Psoas muscle (tissue), 8 donors: ENCODE measurements at places on chromosomes 6 and 20. TPM values are rescaled to one million over a fixed set of nuclear protein-coding genes. Genes with fewer than 3 reads are reported as not detected.

The TCF15 gene
- total RNA-seq = 10.6 TPM

The ENPP1 gene
- 1.7 TPM for total RNA-seq

The TCFL5 gene
- total RNA-seq = 3.6 TPM

The OPRM1 gene
- not detected for total RNA-seq

The HLA-DRA gene
- 90.0 TPM for total RNA-seq

The ZBTB12 gene
- total RNA-seq = 1.1 TPM

The NFATC2 gene
- 3.1 TPM for total RNA-seq

The RSPO4 gene
- total RNA-seq = 0.13 TPM

The PRKN gene
- 19.5 TPM for total RNA-seq

The ACTL10 gene
- total RNA-seq = 0.42 TPM

DNA sequence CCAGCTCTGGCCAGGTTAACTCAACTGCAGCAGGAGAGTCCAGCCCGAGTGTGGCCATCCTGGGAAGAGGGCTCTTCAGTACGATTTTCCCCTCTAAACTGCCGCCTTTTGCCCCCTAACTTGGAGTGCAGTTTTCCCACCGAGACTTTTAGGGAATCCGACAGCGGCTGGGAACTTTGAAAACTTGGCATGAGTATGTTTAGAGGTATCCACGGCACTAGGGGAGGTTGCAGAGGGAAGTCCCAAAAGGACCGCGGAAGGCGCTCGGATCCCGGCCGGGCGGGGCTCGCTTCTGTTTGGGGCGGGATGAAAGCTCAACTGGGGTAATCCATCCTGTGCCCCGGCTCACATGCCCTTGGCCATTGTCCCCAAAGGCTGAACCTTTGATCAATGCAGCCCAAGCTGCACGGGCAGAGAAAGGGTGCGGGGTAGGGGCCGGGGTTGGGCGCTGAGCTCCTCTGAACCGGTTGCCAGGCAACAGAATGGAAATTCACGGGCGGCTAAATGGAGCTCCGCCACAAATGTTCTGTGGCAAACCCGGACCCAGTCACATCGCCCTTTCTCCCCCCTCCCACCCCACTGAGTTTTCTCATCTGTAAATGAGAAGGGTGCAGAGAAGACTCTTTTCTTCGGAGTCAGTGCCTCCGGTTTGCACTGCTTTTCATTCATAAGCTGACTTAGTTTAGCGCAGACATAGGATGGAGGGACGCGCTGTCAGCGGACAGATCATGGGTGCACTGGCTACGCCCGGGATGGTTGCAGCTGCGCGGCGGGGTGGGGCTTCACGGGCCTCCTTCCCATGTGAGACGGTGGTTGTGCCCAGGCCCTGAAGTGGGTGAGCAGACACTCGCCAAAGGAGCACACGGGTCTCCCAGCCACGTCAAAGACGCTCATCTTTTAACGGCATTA lies 2.3 kb downstream of the BMP6 start:
- no peak for DNase-seq

GRCh38 chr20:655726-656624 lies 3.0 kb upstream of the SRXN1 start:
- DNase-seq = no peak

- DNase-seq = no peak
Measured at GRCh38 chr6:133504761-133505160, 263.6 kb downstream of the EYA4 start.

DNA sequence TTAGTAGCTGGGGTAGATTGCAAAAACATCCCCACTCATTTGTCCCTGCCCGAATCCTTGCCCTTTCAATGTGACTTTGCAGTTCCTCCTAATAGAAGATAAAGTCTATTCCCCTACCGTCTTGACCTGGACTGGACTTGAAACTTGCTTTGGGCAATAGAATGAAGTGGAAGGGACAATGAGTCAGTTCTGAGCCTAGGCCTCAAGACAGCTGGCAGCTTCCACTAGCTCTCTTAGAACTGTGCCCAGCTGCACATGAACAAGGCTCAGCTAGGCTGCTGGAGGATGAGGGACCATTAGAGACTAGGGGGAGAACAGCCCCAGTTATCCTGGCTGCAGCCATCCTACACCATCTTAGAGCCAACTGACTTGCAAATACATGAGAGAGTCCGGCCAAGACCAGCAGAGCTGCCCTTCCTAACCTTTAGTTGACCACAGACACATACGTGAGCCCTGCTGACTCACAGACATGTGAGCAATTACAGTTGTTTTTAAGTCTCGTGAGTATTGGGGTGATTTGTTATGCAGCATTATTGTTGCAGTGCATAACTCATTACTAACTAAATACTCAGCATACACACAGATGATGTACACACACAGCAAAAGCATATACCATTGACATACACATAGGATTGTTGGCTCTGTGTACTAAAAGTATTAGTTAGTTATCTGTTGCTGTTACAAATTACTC lies 105.5 kb downstream of the DHX35 start:
- DNase-seq = no peak

GRCh38 chr20:34045294-34045693 lies 51.6 kb downstream of the RALY start:
- DNase-seq = peak; percentile 23

DNA sequence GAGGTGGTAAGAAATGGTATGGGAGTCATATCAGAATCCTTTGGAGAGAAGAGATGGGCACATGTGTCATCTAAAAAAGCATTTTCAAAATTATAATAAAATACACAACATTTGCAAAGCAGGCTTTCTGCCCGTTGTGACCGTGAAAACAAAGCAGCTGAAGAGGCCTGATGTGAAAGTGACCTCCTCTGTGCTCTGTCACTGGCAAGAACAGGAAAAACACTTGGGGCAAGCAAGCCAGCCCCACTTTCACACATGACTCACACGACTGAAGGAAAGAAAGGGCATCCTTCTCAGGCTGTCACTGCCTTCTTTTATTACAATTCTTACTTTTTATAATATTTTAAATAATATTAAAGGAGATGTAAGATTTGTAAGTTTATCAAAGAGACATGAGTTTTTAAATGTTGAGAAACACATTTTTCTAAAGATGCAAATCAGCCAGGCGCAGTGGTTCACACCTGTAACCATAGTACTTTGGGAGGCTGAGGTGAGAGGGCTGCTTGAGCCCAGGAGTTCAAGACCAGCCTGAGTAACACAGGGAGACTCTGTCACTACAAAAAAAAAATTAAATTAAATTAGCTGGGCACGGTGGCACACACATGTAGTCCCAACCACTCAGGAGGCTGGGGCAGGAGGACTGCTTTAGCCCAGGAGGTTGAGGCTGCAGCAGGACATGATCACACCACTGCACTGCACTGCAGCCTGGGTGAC lies 143.7 kb downstream of the BTBD9 start:
- no peak for DNase-seq

DNA sequence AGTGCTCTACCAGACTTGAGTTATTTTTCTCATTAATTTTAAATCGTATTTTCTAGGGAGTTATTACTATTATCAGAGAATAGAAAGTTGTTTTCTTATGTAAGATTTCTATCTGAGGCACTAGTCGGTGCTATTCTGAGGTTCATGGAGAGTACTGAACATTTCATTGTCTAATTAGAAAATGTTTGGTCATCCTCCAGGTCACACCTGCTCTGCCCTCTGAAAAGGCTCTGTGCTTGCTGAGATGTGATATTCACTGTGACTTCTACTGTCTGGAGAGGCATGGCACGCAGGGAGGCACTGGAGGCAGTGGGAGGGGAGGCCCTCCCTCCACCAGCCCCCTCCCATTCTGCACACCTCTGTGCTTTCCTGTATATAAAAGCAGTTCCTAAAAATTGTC lies 3.0 kb downstream of the SYNDIG1 start:
- DNase-seq = no peak

DNA sequence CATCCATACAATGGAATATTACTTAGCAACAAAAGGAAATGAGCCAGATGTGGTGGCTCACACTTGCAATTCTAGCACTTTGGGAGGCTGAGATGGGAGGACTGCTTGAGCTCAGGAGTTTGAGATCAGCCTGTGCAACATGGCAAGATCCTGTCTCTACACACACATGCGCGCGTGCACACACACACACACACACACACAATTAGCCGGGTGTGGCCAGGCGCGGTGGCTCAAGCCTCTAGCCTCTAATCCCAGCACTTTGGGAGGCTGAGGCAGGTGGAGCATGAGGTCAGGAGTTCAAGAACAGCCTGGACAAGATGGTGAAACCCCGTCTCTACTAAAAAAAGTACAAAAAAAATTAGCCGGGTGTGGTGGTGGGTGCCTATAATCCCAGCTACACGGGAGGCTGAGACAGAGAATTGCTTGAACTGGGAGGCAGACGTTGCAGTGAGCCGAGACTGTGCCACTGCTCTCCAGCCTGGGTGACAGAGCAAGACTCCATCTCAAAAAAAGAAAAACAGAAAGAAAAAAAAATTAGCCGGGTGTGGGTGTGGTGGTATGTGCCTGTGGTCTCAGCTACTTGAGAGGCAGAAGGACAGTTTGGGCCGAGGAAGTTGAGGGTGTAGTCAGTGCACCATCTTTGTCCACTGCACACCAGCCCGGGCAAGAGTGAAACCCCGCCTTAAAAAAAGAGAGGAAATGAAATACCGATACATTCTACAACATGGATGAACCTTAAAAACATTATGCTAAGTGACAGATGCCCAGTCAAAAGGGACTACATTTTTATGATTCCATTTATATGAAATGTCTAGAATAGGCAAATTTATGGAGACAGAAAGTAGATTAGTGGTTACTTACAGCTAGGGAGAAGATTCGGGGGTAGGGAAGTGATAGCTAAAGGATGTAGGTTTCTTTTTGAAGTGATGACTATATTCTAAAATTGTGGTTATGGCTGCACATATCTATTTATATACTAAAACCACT lies 52.5 kb downstream of the RBL1 start:
- no peak for DNase-seq

- DNase-seq = no peak
Measured at GRCh38 chr6:154112181-154112809, 73.3 kb downstream of the OPRM1 start.

GRCh38 chr6:19719691-19720128 lies 117.5 kb upstream of the ID4 start:
- DNase-seq = no peak

GRCh38 chr6:164283574-164283973 lies 869.1 kb downstream of the QKI start:
- DNase-seq = no peak

DNA sequence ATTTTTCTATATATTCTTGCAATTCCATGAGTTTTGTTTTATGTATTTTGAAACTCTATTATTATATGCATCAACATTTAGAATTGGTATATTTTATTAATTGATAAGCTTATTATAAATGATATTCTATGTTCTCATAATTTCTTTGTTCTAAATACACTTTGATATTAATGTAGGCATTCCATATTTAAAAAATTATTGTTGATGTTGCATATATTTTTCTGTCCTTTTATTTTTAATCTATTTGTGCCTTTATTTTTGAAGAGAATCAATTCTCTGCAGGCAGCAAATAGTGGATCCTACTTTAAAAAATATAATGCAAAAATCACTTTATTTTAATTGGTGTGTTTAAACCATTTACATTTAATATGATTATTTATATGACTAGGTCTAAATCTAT lies 29.6 kb downstream of the SIRPD start:
- no peak for DNase-seq

- DNase-seq = no peak
Measured at GRCh38 chr6:157557559-157557958, 176.6 kb downstream of the ZDHHC14 start.

DNA sequence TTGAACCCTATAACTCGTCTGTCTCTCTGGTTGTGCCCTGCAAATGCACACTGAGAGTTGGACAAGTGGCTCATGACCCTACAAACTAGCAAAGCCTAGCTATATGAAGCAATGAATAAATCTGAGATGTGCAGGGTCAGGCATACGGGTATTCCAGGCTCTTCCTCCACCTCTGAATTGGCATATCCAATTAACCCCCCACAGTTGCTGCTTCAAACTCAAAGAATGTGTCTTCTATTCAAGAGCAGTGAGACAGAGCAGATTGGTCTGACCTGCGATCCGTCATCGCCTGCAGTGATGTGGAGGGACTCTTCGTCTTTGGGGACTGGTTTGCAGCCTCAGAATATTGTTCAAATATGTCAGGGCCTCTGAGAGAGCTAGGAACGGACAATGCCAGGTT lies 59.8 kb downstream of the LAMP5 start:
- no peak for DNase-seq

DNA sequence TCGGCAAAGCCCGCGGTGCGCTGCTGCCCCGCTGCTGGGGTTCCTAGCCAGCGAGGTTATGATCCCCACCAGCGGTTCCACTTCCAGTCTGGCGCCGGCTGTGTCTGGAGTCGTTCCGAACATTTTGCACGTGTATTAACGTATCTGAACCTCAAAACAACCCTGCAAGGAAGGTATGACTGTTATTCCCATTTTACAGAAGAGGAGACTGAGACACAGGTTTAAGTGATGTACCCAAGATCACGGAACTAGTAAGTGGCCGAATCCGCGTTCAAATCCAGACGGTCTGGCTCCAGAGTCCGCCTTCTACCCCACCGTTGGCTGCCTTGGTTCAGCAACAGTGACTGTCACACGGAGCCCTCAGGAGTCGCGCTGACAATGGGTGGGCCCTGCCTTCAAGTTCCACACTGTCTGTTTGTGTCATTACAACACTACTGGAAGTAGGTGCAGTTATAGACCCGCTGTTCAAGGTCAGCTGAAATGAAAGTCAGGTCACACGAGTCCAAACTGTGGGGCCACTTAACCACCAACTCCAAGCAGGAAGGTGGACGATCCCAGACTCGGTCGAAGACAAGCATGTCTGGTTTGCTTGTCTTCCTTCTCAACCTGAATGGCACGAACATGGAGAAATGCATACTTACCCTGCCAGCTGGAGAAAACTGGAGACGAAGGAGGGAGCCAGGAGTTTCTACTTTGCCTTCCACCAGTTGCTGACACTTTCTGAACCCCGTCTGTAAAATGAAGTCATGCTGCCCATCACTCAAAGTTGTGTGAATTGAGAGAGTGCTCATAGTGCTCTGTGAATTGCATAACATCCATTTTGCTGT lies 803 bp upstream of the SRXN1 start:
- no peak for DNase-seq

- DNase-seq = no peak
Measured at GRCh38 chr20:44769481-44769863, 23.8 kb downstream of the KCNK15 start.
